Kasumi-1 (cell line): ENCODE measurements at places on chromosomes 4 and X.

GRCh38 chrX:94493405-94493804 is 819.4 kb downstream of the FAM133A start:
- DNase-seq: no peak

GRCh38 chrX:77548751-77549150 is 101.6 kb downstream of the FGF16 start:
- DNase-seq: no peak

- no peak for DNase-seq
Observed at GRCh38 chr4:22719218-22719617, 26.5 kb downstream of the GBA3 start.

- DNase-seq: no peak
Observed at GRCh38 chr4:53500546-53500945, 90.7 kb downstream of the LNX1 start.

DNA sequence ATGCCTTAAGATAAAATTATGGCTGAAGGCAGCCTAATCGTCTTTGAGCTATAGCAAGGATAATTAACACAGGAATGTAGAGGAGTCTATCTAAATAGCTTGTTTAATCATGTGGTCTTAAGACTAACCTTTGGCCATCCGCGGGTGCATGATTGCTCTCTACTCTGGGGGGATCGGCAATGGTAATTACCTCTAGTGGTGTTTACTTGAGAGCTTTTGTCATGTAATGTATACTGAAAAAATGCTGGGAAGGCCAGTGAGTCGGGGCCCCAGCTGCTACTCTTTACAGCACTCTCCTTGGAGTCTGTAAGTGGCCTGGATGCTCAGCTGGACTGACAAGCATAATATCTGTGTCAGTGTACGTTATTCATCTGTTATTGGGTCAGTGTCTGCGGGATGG is 65.5 kb upstream of the GNPDA2 start:
- DNase-seq: no peak

DNA sequence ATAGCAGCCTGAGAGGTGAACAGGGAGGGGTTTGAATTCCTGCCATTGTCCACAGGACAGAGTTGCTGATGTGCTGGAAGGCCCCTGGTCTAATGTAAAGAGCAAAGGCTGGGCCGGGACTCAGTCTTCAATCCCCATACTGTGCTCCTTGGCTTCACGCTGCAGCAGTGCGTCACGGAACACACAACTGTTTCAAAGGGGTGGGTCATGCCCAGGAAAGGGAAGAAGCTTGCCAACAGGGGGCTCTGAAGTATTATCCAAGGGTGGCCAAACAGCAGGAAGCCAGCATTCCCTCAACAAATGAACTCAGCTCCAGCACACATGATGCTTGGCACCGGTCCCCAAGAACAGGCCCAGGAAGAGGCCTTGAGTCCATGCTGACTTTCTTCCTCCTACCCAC is 122.5 kb downstream of the NFKB1 start:
- DNase-seq: no peak

GRCh38 chr4:93168053-93168452 is 660.5 kb upstream of the ATOH1 start:
- DNase-seq: no peak

DNA sequence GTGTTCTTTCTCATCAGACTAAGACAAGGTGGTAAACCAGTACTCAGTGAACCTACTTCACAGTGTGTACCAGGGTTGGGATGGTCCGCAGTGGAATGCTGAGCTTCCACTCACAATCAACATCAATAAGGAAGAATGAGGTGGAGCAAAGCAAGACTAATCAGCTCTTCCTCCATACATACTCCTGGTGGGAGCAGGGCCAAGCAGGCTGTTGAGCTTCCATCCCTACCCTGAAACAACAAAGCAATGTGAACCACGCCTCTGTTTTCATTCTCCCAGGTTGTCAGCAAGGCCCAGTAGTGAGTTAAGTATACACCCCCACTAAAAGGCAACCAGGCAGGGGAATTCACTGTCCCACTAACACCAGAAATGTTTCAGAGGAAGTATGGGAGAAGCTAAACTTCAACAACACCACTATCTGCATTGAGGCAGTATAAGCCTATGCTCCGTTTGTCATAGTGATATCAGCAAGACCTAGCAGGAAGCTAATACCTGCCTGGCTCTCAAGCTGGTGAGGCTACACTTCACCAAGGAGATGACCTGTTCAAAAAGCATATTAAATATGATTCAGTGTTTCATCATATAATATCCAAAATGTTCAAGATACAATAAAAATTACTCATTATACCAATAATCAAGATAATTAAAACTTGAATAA is 109.5 kb downstream of the DDX60 start:
- DNase-seq: no peak

DNA sequence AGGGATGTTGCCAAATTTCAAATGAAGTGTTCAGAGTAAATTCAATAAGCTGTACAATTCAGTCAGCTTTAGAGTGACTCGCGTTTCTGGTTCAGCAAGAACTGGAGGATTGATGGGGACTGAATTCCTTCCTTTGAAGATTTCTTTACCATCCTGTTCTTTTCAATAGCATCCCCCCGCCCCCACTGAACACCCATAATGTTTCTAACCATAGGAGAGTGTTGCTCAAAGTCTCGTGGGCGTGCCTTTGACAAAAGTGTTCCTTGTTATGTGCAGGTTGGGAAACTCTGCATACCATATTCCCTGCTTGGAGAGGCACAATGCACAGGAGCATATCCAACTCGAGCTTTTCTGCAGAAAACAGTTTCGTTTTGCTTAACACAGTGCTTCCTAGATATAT is 323.5 kb upstream of the CASK start:
- DNase-seq: no peak

GRCh38 chr4:30714408-30715031 is 5.6 kb upstream of the PCDH7 start:
- peak; percentile 52 for DNase-seq

GRCh38 chr4:7821245-7822136 is 118.2 kb downstream of the AFAP1 start:
- DNase-seq: no peak

DNA sequence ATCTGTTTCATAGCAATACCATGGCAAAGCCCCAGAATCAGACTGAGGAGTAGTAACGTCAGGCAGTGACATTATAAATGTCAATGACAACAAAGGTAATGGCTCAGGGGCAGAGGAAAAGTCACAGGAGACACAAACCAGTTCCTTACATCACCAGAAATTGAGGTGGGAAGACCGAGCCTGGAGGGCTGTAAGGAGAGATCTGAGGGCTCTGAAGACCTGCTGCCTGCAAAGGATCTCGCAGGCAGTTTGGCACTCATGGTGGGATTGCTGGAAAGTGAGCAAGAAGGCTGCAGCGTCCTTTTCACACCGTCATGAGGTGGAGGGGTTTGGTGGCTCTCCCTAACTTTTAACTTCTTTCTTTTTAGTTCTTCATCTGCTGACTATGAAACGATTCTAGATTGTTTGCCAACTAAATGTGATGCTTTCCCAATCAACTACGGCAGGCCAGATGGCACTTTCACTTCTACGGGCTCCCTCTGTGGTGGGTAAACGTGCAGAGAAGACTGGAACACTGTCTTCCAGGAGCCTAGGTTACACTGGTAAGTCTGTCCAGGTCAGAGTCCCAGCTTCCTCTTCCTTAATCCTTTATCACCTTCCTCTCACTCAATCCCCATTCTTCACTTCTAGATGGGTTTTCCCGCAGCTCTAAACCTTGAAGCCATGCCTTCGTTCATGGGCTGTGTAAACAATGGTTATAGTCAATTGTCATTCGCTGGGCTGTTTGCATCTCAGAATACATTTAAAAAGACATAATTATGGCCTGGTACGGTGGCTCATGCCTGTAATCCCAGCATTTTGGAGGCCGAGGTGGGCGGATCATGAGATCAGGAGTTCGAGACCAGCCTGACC is 58.2 kb downstream of the TBC1D9 start:
- no peak for DNase-seq

DNA sequence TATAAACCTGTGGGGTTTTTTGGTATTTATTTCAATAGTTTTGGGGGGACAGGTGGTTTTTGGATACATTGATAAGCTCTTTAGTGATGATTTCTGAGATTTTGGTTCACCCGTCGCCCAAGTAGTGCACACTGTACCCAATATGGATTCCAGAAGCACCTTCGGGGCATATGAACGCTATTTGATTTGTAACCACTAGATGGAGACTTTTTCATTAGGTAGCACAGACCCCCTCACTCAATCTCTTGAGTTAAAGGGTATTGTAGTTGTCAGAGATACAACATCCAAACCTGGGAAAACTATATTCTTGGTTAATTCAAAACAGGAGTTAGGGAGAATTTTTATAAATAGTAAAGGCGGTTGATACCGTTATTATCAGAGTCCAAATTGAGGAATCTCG is 79.8 kb downstream of the SPANXN3 start:
- DNase-seq: peak; percentile 33
